ENCODE measurements at places on chromosomes 2 and 18.

DNA sequence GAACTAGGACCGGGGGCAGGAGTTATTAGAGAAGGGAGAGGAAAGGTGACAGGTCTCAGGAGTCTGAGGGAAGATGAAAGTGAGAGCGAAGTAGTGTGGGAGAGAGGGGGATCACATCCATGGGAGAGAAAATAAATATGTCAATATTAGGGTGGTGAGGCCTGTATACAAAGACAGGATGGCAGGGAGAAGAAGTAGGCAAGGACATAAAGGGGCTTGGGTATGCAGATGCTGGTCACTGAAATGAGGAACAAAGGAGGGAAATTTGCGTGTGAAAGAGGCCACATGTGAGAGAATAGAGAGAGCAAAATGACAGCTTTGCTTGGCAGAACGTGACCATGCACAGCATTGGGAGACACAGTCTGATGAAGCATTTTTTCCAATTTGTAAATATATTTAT, 13.6 kb downstream of the METAP1D start:
- no peak for DNase-seq

GRCh38 chr18:48959551-48959920, 8.8 kb upstream of the SMAD7 start:
- DNase-seq = no peak

- DNase-seq = peak; percentile 49
Observed at GRCh38 chr2:231227310-231228162, 29.1 kb downstream of the ARMC9 start.

GRCh38 chr18:37662546-37663339, 97.1 kb upstream of the CELF4 start:
- no peak for DNase-seq

GRCh38 chr2:170548304-170548703, 166.8 kb upstream of the SP5 start:
- DNase-seq = no peak

- no peak for DNase-seq
Observed at GRCh38 chr2:174593041-174593440, 4.6 kb downstream of the WIPF1 start.

DNA sequence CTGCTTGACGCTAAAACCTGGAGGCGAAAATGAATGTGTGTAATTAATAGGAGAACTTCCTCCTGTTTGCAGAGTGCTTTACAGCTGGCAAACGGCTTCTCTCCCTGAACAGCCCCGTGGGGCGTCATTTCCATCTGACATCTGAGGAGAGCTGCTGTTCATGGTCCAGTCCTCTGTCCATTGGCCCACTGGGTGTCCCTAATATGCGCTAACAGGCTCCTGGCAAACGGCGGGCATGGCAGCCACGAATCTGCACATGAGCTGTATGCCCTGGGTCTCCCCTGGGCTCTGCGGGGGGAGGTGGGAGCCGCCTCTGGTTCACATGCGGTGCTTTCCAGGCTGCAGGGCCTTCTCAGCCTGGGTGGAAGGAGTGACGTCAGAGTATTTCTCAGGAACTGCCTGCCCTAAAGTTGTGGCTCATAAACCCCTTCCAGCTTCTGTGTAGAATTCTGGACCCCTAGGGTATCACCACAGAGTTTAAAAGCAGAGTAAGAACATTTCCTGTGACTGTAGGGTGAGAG, 73.2 kb downstream of the LRRFIP1 start:
- DNase-seq = peak; percentile 69

DNA sequence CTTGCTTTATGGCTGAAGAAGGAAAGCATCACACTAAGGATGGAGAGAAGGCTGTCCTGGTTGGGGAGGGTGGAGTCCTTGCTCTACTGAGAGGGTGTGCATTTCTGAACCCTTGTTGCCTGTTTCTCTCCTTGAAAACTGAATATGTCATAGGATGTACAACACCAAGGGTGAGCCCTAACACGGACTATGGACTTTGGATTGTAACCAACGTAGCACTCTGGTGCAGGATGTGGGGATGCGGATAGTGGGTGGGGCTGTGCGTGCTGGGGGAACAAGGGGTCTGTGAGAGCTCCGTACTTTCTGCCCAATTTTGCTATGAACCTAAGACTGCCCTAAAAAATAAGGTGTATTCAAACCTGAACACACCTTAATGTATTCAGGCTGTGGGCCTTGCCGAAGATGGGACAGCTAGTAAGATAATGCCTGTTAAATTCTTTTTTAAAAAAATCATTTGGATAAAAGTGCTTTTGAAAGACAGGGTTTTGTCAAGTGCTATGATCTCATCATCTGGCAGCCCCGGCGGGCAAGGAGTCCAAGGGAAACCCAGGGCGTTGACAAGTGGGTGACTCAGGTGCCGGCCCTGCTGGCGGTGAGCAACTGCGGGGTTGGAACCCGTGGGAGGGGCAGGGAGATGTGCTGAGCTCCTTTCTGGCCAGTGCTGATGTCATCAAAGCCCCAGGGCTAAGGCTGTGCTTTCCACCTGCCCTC, 54.0 kb downstream of the GATA6 start:
- DNase-seq = no peak

GRCh38 chr2:111667001-111667400, 217.0 kb downstream of the ANAPC1 start:
- no peak for DNase-seq

DNA sequence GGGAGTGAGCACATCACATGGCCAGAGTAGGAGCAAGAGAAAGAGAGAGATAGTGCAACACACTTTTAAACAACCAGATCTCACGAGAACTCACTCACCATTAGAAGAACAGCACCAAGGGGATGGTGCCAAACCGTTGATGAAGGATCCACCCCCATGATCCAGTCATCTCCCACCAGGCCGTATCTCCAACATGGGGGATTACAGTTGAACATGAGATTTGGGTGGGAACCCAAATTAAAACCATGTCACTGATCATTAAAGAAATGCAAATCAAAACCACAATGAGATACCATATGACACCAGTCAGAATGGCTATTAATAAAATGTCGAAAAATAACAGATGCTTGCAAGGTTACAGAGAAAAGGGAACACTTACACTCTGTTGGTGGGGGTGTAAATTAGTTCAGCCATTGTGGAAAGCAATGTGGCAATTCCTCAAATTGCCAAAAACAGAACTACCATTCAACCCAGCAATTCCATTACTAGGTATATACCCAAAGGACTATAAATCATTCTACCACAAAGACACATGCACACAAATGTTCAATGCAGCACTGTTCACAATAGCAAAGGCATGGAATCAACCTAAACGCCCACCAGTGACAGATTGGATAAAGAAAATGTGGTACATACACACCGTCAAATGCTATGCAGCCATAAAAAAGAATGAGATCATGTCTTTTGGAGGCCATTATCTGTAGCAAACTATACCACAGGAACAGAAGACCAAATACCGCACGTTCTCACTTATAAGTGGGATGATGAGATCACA, 137.1 kb downstream of the COL6A3 start:
- DNase-seq = no peak

- DNase-seq = no peak
Observed at GRCh38 chr2:49831698-49832367, 677.5 kb upstream of the FSHR start.

GRCh38 chr2:212905640-212906201, 245.7 kb downstream of the IKZF2 start:
- DNase-seq = no peak

DNA sequence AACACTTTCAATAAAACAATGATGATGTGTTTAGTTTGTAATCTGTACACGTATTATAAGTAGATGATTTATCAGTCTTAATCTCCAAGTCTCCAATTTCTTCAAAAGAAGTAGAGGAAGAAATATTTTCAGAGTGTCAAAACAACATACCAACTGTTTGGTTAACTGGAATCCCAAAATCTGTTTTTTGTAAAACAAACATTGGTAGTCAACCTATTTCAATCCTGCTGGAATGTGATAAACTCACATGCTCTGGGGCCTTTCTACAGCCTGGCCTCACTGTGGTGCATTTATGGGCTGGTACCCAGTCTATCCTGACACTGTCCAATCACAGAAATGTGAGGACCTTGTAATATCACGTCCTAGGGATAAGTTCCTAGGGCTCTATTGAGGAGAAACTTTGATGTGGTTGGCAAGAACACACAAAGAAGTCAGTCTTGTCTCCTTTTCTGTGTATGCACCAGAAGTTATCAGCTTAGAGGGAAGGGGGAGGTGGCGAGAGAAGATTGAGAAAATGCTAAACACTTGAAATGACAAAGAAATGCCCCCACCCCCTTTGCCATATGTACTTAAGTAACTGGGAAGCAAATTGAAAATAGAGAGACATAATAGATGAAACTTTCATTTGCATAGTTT, 47.2 kb downstream of the PRKRA start:
- DNase-seq = no peak

- no peak for DNase-seq
Observed at GRCh38 chr2:6855860-6856547, 9.7 kb downstream of the CMPK2 start.

GRCh38 chr2:203734276-203734983, 28.0 kb downstream of the CD28 start:
- no peak for DNase-seq

DNA sequence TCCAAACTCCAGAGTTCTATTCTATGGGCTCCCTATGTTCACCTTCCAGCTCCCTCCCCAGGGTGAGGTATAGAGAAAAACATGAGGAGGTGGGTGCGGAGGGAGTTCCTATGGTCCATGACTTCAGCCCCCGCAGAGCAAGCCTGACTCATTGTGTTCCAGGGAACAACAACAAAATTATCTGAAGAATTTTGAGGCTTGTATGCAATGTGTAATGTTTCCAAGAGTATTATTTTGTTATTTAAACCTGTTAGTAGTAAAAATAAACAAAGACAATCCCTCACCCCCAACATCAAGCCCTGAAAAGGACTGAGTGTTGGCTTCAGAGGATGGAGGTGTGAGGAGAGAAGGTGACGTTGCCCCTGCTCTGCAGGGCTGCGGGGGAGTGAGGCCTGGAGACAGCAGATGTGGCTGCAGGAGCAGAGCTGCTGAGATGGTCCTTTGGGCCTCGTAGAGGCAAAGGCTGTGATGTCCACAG, 29.0 kb downstream of the LAMA3 start:
- DNase-seq = no peak

GRCh38 chr2:120938045-120938771, 202.5 kb downstream of the GLI2 start:
- no peak for DNase-seq

GRCh38 chr2:69831354-69831905, 2.0 kb downstream of the GMCL1 start:
- no peak for DNase-seq

DNA sequence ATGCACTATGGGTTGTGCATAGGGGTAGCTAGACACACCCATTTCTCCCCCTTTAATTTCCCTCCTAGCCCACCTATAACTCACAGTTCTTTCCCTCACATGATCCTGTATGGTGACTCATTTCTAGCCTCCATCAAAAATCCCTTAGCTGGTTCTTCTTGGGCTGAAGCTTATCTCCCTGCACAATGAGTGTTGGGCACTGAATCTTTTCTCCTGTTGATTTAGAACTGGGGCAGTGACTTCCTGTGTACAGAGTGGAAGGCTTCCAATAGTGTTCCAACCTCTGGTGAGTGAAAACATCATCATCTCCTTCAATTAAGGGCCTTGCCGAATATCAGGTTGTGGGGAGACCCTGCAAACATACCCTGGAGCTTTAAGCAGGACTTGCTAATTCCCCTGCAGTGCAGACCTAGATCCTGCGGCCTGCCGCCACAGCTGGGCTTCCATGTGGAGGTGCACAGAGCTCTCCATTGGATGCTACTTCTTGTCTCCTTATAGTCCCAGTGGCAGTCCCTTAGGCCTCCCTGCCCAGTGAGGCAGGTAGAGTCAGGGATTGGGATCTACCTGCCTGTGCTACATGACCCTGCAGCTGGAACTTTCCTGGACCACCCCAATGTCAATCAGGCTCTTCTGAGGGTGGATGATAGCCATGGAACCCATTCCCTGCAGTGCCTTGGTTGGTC, 121.8 kb downstream of the PLB1 start:
- DNase-seq = no peak

- no peak for DNase-seq
Observed at GRCh38 chr2:206323486-206323885, 49.0 kb downstream of the ZDBF2 start.

DNA sequence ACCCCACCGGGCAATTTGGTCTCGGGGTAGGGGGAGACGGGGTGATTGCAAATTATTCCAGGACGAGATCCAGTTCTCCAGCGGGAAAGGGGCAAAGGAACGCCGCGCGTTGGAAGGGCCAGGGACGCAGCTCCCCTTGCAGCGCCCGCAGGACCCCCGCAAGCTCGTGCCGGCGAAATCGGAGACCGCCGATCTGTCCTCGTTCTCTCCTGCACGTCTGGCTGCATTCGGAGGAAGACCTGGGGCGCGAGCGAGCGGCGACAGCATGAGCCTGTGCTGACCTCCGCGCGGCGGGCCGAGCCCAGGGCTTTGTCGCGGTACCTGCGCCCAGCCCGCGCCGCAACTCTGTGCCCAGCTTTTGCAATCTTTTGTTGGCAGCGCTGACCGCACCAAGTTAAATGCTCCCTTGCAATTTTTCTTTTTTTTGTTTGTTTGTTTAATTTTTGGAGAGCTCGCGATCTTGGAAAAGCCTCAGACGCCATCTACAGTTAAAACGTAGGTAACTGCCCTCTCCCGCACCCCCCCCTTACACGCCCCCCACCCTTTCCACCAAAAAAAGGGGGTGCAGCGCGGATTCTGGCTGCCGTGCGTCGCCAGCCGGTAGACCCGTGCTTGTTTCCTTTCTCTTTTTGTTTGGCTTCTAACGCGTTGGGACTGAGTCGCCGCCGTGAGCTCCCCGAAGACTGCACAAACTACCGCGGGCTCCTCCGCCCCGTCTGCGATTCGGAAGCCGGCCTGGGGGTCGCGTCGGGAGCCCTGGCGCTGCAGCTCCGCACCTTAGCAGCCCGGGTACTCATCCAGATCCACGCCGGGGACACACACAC, 667 bp downstream of the TRIB2 start:
- peak; percentile 67 for DNase-seq

- no peak for DNase-seq
Observed at GRCh38 chr2:113791697-113792590, 35.5 kb upstream of the SLC35F5 start.

DNA sequence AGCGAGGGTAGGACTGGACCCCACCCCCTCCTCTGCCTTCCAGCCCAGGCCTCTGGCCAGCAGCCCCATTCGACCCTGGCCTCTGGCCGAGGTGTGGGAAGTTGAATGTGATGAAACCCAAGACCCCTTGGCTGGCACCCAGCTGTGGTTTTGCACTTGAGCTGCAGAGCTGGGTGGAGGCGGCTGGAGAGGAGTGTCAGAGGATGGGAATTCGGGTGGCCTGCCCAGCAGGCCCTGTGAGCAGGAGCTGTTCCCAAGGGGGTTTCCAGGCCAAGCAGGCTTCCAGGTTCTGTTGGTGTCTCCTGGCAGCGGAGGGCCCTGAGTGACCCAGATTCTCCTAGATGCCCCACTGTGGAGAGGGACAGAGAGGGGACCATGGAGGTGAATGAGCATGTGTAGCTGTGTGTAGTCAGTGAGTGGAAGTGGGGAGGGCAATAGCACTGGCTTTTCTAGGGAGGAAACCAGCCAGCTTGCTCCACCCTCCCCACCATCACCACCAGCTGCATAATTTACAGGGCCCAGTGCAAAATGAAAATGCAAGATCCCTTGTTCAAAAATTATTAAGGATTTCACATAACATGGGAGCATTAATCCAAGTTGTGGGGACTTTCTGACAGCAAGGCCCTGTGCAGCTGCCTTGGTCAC, 172.2 kb upstream of the HAAO start:
- DNase-seq = no peak
